CD4-positive, CD25-positive, alpha-beta regulatory T cell (primary cell): ENCODE measurements at places on chromosomes 1 and 21. TPM values are rescaled to one million over a fixed set of nuclear protein-coding genes. Genes with fewer than 3 reads are reported as not detected.

GRCh38 chr1:85555867-85556573 is 24.5 kb upstream of the CCN1 start:
- DNase-seq, result no peak

DNA sequence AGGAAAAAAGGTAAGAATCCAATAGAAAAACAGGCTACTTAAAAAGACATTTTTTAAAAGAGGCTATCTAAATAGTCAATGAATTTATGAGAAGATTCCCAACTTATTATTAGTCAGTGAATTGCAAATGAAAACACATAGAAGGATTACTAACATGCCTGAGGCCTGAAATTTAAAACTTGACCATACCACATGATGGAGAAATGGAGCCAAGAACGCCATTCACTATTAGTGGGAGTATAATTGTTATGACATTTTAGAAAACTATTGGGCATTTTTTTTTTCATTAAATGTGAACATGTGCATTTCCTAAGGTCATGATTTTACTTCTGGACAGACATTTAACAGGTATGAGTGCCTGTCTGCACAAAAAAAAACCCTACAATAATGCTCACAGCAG is 24.8 kb upstream of the OR2B11 start:
- DNase-seq, result no peak

DNA sequence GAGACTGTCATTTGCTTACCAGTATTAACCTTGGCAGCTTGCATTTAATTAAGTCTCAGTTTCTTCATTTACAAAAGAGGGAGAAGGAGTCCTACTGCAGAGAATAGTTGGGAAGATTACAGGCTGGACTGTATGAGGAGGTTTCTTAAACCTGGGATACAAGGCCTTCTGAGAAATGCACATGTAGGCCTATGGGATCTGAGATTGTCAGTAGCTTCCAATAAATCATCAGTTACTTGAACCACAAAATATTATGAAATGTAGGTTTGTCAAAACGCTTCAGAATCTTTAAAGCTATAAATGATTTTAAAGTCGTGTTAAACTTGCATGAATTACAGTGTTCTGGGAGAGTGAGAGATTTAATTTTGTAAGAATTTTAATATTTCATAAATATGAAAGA is 69.6 kb downstream of the NRIP1 start:
- DNase-seq, result no peak

The TMED5 gene
- polyA plus RNA-seq, result 32.7 TPM

GRCh38 chr1:101073836-101074235 is 48.3 kb upstream of the DPH5 start:
- no peak for DNase-seq

The CYP4A22 gene
- polyA plus RNA-seq, result not detected

The CHRNB2 gene
- polyA plus RNA-seq, result not detected

DNA sequence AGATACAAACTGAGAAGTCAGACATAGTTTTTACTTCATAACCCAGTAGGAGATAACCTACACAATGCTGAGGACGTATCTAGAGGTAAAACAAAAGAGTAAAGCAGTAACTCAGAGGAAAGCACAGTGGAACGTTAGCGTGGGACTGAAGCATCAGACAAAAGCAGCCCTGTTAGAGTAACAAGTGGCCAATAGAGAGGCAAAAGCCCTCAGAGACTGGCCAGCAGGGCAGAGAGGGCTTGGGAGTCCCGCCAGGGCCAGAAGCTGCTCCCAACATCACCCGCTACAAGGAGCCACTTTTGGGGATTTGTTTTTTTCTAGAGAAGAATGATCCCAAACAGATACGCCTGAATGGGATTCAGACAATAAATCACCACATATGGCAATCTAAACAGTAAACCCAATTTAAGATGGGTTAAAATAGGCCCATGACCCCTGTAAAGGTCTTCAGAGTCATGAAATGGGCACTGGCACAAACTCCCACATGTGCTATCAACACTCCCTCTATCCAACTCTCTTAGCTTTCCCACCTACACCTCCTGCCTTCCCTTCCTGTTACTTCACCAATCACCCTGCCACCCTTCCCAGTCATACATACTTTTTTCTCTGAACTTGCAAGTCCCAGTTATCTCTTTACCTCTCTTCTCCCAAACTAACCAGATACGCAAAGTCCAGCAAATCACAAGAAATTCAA is 17.2 kb downstream of the TADA1 start:
- no peak for DNase-seq

GRCh38 chr1:230752407-230752806 is 5.2 kb downstream of the CAPN9 start:
- DNase-seq, result no peak

- peak; percentile 47 for DNase-seq
These were observed 132.8 kb downstream of the PTPRC start for GRCh38 chr1:198771563-198772153.

DNA sequence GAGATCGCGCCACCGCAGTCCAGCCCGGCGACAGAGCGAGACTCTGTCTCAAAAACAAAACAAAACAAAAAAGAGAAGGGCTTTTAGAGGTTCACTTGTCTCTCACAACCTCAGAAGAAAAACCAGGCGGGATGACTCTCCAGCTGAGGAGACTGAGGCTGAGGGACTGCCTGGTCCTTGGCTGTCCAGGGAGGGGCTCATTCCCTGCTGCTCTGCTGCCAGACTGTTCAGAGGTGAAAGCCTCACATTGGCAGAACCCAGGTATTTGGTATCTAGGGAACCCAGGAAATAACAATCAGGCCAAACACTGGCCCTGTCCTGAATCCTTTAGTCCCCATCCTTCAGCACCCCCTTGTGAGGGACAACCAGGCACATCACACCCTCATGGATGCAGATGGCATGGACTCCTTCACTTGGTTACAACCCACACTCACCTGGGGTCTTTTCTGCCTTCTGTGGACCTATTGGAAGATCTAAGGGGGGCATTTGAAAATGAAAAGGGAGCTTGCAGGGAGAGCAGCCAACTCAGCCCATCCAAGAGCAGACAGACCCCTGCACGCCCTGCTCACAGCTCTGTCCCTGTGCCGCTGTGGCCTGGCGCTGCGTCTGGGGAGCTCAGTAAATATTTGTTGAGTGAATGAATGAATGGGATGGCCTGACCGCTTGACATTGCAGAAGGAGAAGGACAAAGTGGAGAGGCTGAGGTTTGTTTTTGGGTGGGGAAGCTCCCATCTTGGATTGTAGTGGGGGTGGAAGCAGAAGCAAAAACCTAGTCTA is 33.4 kb downstream of the CD247 start:
- no peak for DNase-seq

The OR2L13 gene
- not detected for polyA plus RNA-seq

- DNase-seq, result no peak
These were observed 14.1 kb upstream of the A3GALT2 start for GRCh38 chr1:33335020-33335419.

DNA sequence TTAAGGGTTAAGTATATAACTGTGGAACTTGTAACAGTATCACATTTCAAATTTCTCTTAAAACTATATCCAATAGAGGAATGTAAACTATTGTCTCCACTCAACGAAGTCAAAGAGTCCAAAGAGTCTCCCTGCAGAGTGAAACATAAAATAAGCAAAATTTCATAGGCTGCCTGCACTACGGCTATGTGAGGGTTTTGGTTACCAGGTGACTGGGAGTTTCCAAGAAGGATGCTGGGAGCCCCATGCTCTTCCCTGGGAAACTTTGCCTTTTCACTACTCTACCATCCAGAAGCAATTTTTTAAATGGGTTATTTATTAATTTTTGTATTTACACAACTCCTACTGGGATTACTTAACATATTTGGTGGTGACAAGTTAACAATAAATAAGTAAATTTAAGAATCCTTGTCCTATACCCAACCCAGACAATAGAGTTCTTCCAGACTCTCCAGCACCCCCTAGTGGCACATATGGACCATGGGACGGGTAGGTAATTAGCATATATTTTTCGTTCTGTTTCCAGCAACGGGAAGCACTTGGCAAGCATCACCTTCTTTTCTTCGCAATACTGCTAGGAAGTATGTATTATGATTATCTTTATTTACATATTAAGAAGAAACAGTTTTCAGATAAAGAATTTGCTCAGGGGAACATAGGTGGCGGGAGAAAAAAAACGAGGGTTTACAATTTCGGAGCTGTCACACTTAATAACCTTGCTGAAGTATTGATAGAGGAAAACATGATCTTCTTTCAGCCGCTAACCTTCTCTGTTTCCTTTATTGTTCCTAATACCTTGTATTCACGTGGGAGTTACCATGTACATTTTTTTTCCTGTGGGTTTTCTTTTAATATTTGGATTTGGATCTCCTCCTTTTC is 3.5 kb downstream of the FMO2 start:
- no peak for DNase-seq

- no peak for DNase-seq
These were observed 58.2 kb downstream of the LMX1A start for GRCh38 chr1:165298203-165298820.

The KCNT2 gene
- not detected for polyA plus RNA-seq

- DNase-seq, result no peak
These were observed 1.1 kb upstream of the ADAMTS1 start for GRCh38 chr21:26846036-26846931.

The SCAF4 gene
- polyA plus RNA-seq, result 20.6 TPM

DNA sequence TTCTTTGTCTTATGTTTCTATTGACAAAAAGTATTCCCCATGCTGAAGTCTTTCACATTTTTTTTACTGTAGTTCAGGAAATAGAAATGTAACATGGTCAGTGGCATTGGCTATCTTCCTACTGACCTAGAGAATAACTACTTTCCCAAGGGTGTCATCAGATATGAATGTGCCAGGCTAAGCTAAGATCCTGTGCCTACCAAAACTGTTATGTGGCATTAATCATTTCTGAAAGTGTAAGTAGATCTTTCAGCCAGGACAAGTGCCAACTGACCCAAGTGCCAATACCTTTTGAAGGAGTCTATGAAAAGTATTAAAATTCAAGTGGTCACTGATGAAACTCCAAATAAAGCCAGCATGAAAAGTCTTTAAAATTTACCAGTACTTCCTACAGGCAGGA is 165.3 kb downstream of the TNFSF18 start:
- no peak for DNase-seq
